ENCODE measurements at places on chromosomes 4 and X.
A peak's percentile ranks its signal among the peaks of the same experiment; 100 is the strongest.

- no peak for DNase-seq
These were observed 231.3 kb downstream of the SHOX start for GRCh38 chrX:861921-862320.

- DNase-seq, result no peak
These were observed 60.8 kb downstream of the BRCC3 start for GRCh38 chrX:155132110-155132509.

GRCh38 chr4:86451560-86452330 lies 91.9 kb upstream of the MAPK10 start:
- no peak for DNase-seq

- DNase-seq, result no peak
These were observed 580.2 kb downstream of the SPRY1 start for GRCh38 chr4:123976819-123977218.

DNA sequence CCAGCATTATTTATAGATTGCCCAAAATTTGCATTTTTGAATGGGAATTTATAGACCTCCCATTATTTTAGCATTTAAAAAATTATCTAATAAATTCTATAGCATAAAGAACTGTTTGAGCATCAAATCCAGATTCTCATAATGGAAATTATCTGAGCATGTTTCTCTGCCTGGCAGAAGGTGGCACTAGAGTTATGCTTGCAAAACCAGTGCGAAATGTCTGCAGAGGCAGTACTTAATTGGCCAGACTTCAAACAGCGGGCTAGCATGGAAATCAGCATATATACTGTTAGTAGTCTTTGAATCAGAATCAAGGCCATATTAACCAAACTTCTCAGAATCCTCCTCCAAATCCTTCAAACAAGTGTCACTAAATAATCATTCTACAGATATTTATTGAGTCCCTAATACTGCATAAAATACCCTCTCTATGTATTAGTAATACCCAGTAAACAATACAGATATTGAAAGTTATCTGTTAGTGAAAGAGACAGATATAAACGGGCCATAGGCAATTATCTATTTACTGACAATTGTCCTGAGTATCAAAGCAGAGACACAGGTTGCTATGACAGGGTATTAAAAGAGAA lies 78.7 kb upstream of the DCLK2 start:
- DNase-seq, result no peak

DNA sequence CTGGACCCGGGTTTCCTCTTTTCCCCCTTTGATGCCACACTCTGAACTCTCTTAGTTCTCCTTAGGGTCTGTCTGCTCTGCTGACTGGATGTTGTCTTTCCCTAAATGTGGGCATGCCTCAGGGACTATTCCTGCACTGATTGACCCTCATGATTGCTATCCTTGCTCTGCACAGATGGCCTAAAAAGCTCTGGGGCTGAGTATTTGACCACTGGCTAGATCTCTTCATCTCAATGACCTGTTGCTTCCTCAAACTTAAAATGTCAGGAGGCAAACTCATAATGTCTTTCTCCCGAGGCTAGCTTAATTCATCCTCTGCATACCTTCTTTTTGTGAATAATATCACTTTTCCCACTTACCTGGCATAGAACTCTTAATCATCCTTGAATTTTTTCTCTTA lies 157.4 kb downstream of the GATB start:
- no peak for DNase-seq

DNA sequence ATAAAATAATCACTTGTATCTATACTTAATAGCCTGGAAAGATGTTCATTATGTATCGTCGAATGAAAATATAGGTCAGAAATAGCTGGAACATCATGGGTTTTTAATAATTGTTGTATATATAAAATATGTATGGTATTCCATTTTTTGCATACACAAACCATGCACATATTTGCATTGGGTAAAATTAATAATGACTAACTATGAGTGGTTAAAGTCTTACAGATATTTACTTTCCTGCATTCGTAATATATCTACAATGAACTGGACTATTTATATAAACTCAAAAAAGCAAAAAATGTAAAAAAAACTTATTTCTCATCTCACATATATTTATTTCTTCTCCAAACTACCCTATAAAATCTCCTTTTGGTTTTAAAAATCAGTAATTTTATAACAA lies 46.0 kb downstream of the CYLC1 start:
- DNase-seq, result no peak

- no peak for DNase-seq
These were observed 69.1 kb downstream of the SHISA3 start for GRCh38 chr4:42466273-42466844.

GRCh38 chrX:121902463-121902862 lies 855.1 kb downstream of the GLUD2 start:
- peak; percentile 3 for DNase-seq

- DNase-seq, result no peak
These were observed 13.8 kb downstream of the CENPC start for GRCh38 chr4:67531379-67531962.

DNA sequence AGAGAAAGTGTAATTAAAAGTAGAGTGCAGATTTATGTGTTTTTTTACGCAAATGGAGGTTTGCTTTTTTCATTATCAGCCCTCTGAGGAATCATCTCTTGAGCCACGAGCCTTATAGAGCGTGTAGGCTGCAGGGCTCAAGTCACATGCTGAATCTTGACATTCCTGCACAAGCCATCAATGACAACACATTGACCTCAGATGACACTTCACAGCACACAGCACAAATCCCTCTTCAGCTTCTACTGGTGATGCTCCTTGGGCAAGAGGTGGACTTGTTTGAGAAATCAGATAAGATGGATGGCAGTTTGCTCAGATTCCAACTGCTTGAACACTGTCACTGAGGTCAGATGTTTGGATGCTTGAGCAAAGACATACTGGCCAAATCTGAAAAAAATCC lies 250.6 kb downstream of the SNCA start:
- DNase-seq, result no peak

DNA sequence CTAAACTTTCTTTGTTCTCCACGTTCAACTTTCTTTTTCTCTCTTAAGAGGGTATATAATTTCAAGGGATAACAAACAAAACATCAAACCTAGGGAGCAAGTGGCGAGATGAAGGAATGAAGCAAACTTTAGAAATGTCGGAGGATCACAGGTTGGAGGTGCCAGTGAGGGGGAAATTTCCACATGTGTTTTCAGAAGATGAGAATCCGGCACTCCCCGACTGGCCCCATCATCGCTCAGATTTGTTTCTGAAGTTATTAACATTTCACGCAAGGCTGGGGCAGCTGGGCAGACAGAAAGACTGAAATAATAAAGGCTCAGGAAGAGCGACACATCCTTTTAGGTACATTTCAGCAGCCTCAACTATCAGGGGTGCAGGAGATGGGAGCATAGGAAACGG lies 134.9 kb downstream of the SMIM20 start:
- no peak for DNase-seq

Data from stimulated activated CD4-positive, alpha-beta T cell treated with anti-CD3 and anti-CD28 coated beads, Interleukin-4, amount 100 ng/mL, for 24 hours (primary cell).